ENCODE measurements at places on chromosomes 3 and 15.

- H3K4me1 ChIP-seq: peaks cover 4% of the 10 kb centered on the region
- no peak overlapping the region for H3K27ac ChIP-seq
- H3K27me3 ChIP-seq: peaks cover 1% of the 10 kb centered on the region
- H3K4me3 ChIP-seq: no peak overlapping the region
- no peak for DNase-seq
These were observed 5.5 kb downstream of the SEMA5B start for GRCh38 chr3:123021996-123022510.

- no peak overlapping the region for H3K4me3 ChIP-seq
- peaks cover 5% of the 10 kb centered on the region for H3K4me1 ChIP-seq
- no peak for DNase-seq
- H3K36me3 ChIP-seq: no peaks in the 10 kb centered on the region
- no peaks in the 10 kb centered on the region for H3K27me3 ChIP-seq
- H3K27ac ChIP-seq: no peak overlapping the region
These were observed 19.9 kb downstream of the CIP2A start for GRCh38 chr3:108569336-108569735.

- no peak overlapping the region for H3K4me3 ChIP-seq
- no peaks in the 10 kb centered on the region for H3K36me3 ChIP-seq
- DNase-seq: no peak
- no peaks in the 10 kb centered on the region for H3K27me3 ChIP-seq
These were observed 955.0 kb upstream of the ALCAM start for GRCh38 chr3:104411757-104412156.

DNA sequence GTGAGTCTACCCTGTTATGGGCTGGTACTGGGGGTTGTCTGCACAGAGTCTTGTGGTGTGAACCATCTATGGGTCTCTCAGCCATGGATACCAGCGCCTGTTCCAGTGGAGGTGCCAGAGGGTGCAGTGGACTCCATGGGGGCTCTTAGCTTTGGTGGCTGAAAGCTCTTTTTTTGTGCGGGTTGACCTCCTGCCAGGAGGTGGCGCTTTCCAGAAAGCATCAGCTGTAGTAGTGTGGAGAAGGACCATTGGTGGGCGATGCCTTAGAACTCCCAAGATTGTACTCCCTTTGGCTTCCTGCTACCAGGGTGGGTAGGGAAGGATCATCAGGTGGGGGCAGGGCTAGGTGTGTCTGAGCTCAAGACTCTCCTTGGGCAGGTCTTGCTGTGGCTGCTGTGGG is 602.6 kb downstream of the RSL24D1 start:
- peaks cover 4% of the 10 kb centered on the region for H3K36me3 ChIP-seq
- H3K4me3 ChIP-seq: no peak overlapping the region
- H3K27me3 ChIP-seq: peaks cover 2% of the 10 kb centered on the region
- no peak for DNase-seq
- H3K27ac ChIP-seq: no peak overlapping the region
- H3K4me1 ChIP-seq: no peaks in the 10 kb centered on the region

DNA sequence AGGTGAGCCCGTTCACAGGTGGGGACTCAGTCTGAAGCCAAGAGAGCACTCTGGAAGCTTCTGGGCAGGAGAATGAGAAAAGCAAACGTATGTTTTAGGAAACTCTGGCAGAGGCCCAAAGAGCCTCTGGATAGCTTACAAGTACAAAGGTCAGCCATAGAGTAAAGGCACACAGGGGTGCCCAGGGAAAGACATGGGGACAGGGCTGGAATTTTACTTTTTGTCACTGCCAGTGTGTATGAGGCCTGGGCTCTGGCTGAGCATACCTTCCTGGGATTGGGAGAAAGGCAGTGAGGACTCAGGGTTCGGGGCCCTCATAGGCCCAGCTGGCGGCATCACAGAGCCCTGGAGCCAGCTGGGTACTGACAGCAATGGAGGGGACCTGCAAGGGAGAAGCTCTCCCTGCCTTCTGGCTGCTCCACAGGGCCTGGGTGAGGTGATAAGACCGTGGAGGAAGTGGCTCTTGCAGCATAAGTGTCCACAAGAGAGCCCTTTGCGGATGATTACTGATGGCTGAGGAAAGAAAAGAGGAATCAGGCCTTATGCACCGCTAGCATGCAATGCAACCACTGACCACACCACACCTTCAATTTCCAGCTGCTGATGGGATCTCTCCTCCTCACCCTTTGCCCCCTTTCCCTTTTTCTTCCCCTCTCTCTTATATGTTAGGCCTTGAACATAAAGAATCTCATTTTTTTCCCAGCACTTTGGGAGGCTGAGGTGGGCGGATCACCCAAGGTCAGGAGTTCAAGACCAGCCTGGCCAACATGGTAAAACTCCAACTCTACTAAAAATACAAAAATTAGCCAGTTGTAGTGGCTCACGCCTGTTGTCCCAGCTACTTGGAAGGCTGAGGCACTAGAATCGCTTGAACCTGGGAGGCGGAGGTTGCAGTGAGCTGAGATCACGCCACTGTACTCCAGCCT is 25.1 kb upstream of the BCL2L10 start:
- H3K4me3 ChIP-seq: no peak overlapping the region
- DNase-seq: no peak
- H3K4me1 ChIP-seq: no peaks in the 10 kb centered on the region
- peaks cover 4% of the 10 kb centered on the region for H3K36me3 ChIP-seq

- no peak overlapping the region for H3K4me3 ChIP-seq
- no peak overlapping the region for H3K27ac ChIP-seq
- H3K27me3 ChIP-seq: peaks cover 3% of the 10 kb centered on the region
- no peak for DNase-seq
- no peaks in the 10 kb centered on the region for H3K36me3 ChIP-seq
- no peaks in the 10 kb centered on the region for H3K4me1 ChIP-seq
These were observed 19.6 kb upstream of the C3orf80 start for GRCh38 chr3:160205606-160206005.

DNA sequence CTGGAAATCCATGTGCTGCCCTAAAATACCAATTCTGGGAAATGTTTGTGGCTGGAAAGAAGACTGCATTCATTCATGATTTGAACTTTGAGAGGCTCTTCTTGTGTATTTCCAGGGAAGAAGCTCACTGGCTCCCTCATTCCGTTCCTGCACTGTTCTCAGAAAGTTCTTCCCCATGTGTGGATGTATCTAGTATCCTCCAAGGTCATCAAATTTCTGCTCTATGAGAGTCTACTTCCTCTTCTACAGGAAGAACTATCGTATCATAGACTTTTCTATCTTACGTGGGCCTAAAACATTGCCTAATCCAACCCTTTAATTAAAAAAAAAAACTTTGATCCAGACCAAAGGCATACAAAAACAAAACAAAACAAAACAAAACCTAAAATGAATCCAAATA is 2.9 kb downstream of the CCR3 start:
- no peak for DNase-seq
- peaks cover 7% of the 10 kb centered on the region for H3K4me1 ChIP-seq
- H3K4me3 ChIP-seq: no peak overlapping the region
- no peak overlapping the region for H3K27ac ChIP-seq

DNA sequence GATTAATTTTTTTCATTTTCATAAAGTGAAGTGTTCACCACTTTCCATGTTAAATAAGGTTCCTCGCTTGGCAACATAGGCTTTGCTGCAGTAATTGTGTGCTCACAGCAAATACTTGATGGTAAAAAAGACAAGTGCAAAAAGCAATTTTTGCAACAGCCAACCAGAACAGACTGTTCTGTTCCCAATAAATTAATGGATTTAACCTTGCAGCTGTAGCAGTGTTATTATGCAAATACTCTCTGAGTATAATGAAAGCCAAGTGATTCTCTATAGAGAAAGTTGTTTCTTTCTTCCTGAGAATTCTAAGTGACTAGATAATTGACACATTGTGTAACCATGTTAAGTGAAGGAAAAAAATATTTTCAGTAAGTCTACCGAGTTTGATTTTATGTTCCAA is 183.7 kb upstream of the NAALADL2 start:
- no peak overlapping the region for H3K4me3 ChIP-seq
- H3K27me3 ChIP-seq: no peaks in the 10 kb centered on the region
- no peak for DNase-seq
- H3K36me3 ChIP-seq: no peaks in the 10 kb centered on the region
